H4 (cell line): ENCODE measurements at places on chromosomes 3 and 15. TPM values are rescaled to one million over a fixed set of nuclear protein-coding genes. Genes with fewer than 3 reads are reported as not detected.
A peak's percentile ranks its signal among the peaks of the same experiment; 100 is the strongest.

- no peak for DNase-seq
These were observed 9.1 kb downstream of the EPHA3 start for GRCh38 chr3:89116476-89116875.

DNA sequence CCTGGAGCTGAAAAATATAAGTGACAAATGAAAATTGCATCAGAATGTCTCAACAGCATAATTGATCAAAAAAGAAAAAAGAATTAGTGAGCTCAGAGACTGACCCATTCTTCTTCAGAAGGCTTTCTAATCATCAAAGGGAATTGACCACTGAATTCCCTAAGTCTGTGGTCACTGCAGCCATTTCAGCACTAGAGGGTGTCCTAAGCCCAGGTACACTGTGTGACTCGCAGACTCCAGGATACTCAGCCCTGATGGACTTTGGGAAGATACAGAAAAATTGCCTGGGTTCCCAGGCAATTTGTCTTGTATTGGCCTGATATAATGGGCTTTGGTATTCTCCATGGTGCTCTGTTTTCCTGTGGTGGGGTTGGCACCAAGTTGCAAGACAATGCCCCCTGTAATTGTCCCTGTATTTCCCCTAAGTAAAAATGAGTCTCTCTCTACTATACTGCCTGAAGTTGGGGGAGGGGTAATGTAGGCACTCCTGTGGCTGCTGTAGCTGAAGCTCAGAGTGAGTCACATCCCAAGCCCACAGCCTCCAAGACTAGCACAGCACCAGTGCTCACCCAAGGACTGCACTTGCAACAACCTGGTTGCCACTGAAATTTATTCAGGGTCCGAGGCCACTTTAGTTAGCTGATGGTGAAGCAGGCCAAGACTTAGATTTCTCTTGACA lies 256.0 kb upstream of the STAC start:
- peak; percentile 2 for DNase-seq

- no peak for DNase-seq
These were observed 89.3 kb downstream of the ST6GAL1 start for GRCh38 chr3:187019542-187020072.

DNA sequence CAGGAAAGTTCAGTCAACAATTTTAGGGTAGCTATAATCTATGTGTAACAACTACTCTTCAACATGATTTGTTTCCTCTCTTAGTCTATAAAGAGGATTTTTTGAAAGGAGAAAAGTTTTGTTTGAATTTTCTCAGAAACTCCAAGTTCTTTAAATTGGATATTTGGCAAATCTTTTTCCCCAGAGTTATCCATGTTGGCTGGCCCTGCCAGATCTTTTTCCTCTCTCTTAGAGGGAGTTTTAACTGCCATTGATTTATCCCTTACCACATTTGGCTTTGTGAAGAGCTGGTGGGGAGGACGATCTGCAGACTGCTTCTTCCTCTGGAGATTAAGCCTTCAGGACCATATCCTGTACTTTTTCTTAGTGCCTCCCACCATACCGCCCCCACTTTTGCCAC lies 64.9 kb upstream of the ROPN1 start:
- no peak for DNase-seq

Gene CKMT1A
- 0.10 and 1.1 TPM in 2 replicates for total RNA-seq

GRCh38 chr3:84039099-84039498 lies 919.7 kb upstream of the CADM2 start:
- DNase-seq: no peak

GRCh38 chr15:60890375-60891230 lies 338.5 kb downstream of the RORA start:
- DNase-seq: no peak

DNA sequence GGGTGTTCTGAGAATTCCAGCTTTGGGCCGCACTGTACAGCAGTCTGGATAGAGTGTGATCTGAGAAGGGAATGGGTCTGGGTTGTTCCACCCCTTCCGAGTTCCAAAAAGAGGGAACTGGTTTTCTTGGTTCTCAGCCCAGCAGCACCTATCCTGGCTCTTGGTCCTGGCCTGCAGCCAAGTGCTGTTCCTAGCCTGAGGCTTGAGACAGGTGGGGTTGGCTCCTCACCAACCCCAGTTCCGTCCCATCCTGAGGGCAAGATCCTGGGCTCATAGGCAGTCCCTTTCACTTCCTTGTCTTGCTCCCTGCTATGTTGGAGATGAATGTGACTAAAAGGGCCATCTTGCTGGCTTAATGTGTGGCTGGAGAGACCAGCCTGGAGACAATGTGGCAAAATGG lies 15.2 kb downstream of the IVD start:
- DNase-seq: no peak

DNA sequence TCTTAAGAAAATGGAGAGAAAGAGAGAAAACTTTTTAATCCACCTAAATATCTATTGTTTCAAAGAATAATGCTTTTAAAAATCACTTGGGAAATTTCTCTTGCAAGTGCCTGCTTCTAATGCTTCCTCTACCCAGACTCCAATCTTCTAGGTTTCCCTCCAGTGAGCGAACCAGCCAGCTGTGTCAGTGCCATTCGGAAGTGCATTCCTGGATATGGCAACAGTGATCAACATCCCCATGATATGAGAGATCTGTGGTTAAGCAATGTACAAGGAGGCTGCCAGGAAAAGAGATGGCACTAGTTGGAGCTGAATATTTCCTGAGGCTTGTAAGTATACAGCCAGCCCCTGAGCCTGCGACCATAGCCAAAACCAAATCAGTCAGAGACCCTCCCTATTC lies 53.3 kb upstream of the KCNMB2 start:
- no peak for DNase-seq

Gene ARGFX
- total RNA-seq: not detected in 2 replicates

Gene GHSR
- total RNA-seq: not detected in 2 replicates

Gene LHFPL4
- 0.02 TPM in 1 of 2 replicates, not detected in the other for total RNA-seq

GRCh38 chr3:157279237-157279636 lies 119.3 kb upstream of the CCNL1 start:
- DNase-seq: no peak

Gene FOXB1
- not detected in 2 replicates for total RNA-seq

GRCh38 chr3:156388497-156389448 lies 166.1 kb downstream of the SSR3 start:
- DNase-seq: peak; percentile 37

- DNase-seq: no peak
These were observed 46.0 kb upstream of the GOLGA8A start for GRCh38 chr15:34483644-34484043.

- DNase-seq: peak; percentile 41
These were observed 63.4 kb upstream of the CSPG4 start for GRCh38 chr15:75776065-75776423.

GRCh38 chr3:43707266-43707665 lies 16.5 kb downstream of the ABHD5 start:
- no peak for DNase-seq

- DNase-seq: no peak
These were observed 155.6 kb upstream of the HES1 start for GRCh38 chr3:193980326-193980725.

- DNase-seq: no peak
These were observed 21.4 kb downstream of the IRAK2 start for GRCh38 chr3:10185804-10186762.

DNA sequence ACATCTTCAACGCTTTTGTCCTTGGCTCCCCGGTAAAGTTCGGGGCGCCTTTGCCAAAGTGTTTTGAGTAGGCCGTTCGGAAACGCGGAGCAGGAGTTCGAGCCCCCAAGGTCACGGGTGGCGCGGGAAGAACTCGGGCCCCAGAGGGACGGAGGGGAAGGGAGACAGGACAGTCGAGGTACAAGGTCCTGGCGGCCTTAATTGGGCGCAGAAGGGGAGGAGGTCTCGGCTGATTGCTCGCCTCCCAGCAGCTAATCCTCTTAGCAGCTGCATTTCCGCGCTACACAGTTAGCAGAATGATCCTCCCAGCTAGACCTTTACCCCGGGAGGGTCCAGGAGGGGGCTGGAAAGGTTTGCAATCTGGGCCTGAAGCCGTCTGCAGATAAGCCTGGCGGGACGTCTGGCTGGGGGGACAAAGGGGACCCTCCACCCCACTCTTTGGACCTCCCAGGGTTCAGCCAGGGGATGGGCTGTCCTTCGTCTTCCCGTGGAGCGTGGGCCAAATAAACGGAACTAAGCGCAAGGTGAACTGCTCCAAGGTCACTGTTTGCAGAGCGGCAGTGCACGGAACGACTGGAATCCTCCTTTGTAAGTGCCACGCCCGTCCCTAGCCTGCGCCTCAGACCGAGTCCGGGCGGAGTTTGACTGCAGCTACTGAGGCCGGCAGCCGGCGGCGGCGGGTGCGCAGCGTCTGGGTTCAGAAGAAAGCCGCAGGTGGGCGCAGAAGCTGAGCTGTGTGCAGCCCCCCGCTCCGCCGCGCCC lies 7.2 kb downstream of the EOMES start:
- DNase-seq: no peak

- DNase-seq: no peak
These were observed 421.2 kb downstream of the GABRG3 start for GRCh38 chr15:27392163-27392562.

GRCh38 chr3:185082149-185082548 lies 70.7 kb downstream of the C3orf70 start:
- no peak for DNase-seq

GRCh38 chr3:29516164-29516563 lies 235.3 kb downstream of the RBMS3 start:
- no peak for DNase-seq

Gene CYP8B1
- total RNA-seq: not detected in 2 replicates

Gene UBA3
- 35.3 and 57.5 TPM in 2 replicates for total RNA-seq

- DNase-seq: no peak
These were observed 159.7 kb downstream of the GOLIM4 start for GRCh38 chr3:167936019-167936418.

GRCh38 chr3:24318677-24319287 lies 175.9 kb downstream of the THRB start:
- no peak for DNase-seq

- DNase-seq: no peak
These were observed 208.1 kb downstream of the SLCO3A1 start for GRCh38 chr15:92061511-92062195.

Gene SKOR1
- total RNA-seq: not detected in 2 replicates

DNA sequence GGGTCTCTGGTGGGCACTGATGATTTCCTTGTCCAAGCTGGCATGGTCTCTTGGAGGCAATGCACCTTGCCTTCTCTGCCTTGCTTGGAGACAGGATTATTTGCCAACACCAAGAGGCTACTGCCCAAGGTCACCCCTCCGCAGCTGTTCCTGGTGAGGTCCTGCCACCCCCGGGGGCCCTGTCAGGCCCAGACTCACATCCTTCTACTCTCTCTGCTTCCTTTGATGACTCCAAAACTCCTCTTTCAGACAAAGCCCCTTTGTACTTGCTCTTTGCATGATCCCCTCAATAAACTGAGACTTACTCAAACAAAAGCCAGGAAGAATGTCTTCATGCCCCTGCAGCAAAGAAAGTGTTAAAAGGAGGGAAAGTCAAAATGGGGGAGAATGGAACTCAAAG lies 137.7 kb downstream of the MEX3B start:
- no peak for DNase-seq

Gene CCDC39
- not detected in 2 replicates for total RNA-seq

GRCh38 chr15:77481670-77482069 lies 61.0 kb downstream of the HMG20A start:
- DNase-seq: no peak

DNA sequence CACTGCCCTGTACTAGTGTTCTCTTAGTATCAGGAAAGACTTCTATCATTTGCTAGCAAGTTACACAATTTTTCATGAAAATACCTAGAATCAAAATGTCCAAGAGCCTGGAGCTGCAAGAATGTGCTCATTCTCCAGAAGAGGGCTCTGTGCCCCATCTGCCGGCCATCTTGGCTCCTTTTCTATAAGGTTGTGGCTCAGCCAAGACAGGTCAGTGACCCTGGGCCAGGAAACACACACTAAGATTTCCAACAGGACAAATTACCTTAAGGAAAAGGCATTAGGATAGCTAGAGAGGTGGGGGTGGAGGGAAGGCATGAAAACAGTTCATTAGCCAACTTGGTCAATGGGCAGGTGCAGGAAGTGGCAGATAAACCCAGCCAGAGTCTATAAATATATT lies 20.7 kb downstream of the TIMP4 start:
- peak; percentile 31 for DNase-seq

GRCh38 chr3:72078676-72079368 lies 293.9 kb upstream of the PROK2 start:
- peak; percentile 8 for DNase-seq

Gene LRRC31
- total RNA-seq: not detected in 2 replicates

DNA sequence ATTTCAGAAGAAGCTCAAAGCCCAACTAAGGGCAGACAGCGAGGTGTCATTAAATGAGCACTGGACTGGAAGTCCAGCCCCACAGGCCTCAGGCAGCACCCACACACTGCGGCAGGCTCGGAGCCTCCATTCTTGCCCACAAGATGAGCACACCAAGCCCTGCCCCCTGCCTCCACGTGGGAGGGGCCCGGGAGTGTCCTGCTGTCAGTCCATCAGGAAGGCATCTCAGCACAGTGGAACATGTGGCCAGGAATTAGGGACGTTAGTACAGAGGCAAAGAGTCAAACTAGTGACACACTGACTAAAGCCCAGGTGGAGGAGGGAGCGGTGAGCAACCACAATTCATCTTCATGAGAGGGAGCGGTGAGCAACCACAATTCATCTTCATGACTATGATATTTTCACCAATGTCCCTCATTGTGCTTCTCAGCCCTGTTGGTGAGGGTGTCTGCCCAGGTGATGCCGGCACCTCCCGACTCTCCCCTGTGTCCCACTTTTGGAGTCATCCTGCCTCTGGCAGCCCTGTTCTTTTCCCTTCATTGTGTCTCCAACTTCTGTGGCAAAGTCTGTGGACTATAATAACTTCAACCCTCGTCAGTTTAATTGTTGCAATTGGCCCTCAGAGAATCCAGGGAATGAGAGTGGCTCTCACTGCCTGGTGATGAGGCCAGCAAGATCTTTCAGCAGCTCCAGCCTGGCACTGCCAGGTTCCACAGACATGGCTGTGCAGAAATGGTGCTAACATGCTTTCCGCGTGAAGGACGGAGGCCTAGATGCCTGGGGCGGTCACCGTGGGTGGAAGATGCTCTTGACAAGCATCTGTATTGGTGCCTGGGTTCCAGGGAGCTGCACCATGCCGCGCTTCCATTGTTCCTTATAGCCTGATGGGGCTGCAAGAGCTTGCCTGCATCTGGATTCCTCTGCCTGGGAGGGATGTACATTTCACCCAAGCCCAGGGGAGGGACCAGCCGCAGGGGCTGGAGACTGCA lies 23.1 kb upstream of the SKOR1 start:
- no peak for DNase-seq
